Stimulated activated CD8-positive, alpha-beta memory T cell treated with anti-CD3 and anti-CD28 coated beads, Interleukin-15, amount 100 ng/mL, for 24 hours (primary cell): ENCODE measurements at places on chromosomes 7 and 10.

DNA sequence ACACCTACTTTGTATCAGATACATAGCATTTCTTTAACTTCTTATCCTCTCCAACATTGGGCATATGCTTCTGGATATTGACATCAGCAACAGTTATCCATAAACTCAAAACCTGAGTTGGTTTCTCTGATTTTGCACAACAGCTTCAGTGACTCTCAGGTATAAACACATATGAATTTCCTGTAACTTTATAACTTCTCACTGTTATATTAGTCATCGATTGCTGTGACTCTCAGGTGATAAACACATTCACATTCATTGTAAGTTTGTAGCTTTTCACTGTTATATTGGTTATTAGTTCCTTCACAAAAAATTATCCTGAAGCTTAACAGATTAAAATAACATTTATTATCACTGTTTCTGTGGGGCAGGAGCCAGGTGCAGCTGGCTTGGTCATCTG lies 57.0 kb downstream of the ASAH2B start:
- DNase-seq, result no peak

GRCh38 chr10:122861711-122862161 lies 16.1 kb upstream of the CUZD1 start:
- no peak for DNase-seq

- no peak for DNase-seq
These were observed 5.4 kb downstream of the GPRIN2 start for GRCh38 chr10:46550795-46551700.

GRCh38 chr10:76305930-76306615 lies 874.6 kb downstream of the LRMDA start:
- no peak for DNase-seq

GRCh38 chr10:112275512-112276245 lies 7.5 kb upstream of the TECTB start:
- DNase-seq, result no peak

GRCh38 chr7:1692515-1693418 lies 22.7 kb downstream of the ELFN1 start:
- DNase-seq, result no peak

- DNase-seq, result no peak
These were observed 6.7 kb downstream of the RASSF4 start for GRCh38 chr10:44966129-44966815.
